ENCODE measurements at places on chromosomes 6 and 20.

DNA sequence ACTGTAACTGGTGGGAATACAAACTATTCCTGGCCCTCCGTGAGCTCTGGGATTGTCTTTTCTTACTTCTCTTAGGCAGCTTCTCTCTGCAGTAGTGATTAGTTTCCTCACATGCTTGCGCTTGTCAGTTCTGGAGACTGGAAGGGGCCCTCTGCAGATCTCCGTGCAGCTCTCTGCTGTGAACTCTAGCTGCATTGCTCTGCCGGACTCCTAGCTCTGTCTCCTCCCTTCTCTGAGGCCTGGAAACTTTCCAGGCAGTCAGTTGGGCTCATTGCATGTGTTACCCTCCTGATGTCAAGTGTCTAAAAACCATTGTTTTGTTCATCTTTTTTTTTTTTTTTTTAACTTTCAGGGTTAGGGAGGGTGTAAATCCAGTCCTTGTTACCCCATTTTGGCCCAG is 102.3 kb downstream of the CTNNBL1 start:
- no peak for DNase-seq

DNA sequence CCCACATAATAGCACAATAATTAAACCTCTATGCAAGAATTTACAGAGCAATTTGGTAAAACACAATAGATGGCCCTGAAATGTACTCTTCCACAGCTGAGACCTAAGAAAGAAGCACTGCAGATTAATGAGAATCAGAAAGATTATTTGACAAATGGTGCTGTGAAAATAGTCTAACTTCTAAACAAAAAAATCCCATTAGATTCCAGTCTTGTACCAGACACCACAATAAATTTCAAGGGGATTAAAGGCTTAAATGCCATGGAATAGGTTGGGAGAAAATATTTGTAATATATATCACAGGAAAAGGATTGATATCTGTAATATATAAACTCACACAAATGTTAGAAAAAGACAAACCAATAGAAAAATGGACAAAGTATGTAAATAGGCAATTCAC is 14.4 kb downstream of the TMEM244 start:
- no peak for DNase-seq

DNA sequence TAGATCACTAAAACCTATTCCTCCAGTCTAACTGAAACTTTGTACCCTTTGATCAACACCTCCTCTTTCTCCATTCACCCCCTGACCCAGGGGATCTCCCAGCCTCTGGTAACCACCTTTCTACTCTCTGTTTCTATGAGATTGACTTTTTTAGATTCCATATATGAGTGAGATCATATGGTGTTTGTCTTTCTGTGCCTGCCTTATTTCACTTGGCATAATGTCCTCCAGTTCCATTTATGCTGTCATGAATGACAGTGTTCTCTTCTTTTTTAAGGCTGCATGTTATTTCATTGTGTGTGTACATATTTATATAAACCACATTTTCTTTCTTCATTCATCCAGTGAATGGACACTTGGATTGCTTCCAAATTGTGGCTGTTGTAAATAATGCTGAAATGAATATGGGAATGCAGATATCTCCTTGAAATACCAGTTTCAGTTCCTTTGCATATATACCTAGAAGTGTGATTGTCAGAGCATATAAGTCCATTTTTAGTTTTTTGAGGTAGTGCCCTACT is 57.7 kb downstream of the DHX35 start:
- no peak for DNase-seq

DNA sequence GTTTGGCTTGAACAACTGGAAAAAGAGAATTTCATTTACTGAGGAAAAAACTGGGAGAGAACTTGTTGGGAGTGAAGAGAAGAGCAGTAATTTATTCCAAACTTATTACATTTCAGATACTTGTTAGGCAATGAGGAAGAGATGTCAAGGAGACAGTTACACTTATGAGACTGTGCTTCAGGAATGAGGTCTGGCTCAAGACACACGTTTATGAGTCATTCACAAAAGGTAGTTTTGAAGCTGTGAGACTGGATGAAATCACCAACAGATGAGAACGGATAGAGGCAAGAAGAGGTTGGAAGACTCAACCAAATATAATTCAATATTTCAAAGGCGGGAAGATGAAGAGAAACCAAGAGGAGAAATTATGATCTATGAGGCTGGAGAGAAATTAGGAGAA is 70.6 kb upstream of the DEFB112 start:
- DNase-seq: no peak

DNA sequence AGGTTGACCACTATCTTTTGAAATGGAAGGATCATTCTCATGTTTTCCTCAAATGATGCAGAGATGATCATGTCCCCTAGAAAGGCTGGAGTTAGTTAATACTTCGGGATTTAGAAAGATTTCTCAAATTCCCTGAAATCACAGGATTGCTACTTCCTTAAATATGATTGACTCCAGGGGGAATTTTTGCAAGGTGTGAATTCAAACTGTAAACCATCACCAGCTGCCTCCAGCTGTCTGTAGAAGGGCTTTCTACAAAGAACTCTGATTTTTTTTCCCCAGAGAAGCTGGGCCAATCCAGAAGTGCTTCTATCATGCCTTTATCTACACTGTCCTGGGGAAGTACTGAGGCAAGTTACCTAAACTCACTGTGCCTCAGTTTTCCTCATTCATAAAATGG is 114.5 kb downstream of the EDN1 start:
- no peak for DNase-seq

DNA sequence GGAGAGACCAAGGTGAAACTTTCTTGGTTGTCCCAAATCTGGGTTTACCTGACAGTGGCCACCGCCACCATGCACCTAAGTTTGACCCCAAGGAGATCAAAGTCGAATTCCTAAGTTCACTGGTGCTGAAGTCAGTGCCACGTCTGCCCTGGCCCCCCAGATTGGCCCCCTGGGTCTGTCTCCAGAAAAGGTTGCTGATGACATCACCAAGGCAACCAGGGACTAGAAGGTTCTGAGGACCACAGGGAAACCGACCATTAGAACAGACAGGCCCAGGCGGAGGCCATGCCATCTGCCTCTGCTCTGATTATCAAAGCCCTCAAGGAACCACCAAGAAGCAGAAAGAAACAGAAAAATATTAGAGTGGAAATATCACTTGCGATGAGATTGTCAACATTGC is 91.2 kb downstream of the DLL1 start:
- no peak for DNase-seq

GRCh38 chr20:37257988-37258387 is 3.6 kb downstream of the GHRH start:
- no peak for DNase-seq

GRCh38 chr20:37500311-37500710 is 20.7 kb upstream of the NNAT start:
- DNase-seq: no peak

- no peak for DNase-seq
These were observed 3.5 kb upstream of the MOCS1 start for GRCh38 chr6:39937686-39938333.

- DNase-seq: no peak
These were observed 103.4 kb upstream of the FRMD1 start for GRCh38 chr6:168182366-168182765.

- no peak for DNase-seq
These were observed 129.4 kb downstream of the CDH26 start for GRCh38 chr20:60087563-60088105.

DNA sequence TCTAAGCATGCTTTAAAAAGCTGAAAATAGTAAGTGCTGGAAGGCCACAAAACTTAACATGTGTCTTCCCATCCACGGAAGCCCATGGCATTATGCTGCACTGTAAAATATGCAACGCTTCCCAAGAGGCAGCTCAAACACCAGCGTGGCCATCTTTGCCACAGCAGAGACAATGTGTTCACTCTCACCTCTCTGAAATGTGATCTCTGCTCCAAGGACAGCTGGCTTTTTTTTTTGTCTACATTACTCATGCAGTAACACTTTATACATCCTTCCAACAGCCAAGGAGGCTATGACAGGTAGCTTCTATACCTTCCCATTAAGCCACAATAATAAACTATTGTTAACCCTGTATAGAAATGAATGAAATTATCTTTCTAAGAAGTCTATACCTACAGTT is 49.2 kb downstream of the BLOC1S5 start:
- no peak for DNase-seq

- no peak for DNase-seq
These were observed 10.0 kb downstream of the HINT3 start for GRCh38 chr6:125966569-125966968.

DNA sequence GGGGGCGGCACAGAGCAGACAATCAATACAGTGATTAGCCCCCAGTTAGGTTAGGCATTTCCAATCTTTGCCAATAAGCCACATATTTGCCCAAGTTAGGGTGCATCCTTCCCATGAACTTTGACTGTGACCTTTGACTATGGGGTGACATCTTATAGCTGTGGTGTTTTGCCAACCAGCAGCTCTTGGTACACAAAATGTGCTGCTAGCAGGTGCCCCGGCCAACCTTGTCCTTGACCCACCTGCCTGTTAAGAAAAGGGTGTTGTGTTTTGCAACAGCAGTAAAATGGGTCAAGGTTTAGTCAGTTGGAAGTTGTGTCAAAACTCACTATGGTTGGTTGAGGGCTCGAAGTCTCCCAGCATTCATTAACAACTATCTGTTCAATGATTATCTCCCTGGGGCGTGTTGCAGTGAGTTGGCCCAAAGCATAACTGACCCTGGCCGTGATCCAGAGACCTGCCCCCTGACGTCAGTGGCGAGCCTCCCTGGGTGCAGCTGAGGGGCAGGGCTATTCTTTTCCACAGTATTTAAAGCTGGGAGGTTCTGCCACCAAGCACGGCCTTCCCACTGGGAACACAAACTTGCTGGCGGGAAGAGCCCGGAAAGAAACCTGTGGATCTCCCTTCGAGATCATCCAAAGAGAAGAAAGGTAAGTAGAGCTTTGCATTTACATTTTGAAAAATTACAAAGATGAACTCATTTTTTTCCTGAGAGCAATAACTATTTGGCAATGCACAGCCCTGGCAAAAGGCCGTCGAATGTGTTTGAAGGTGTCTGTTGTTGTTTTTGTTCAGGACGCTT is at the start of gene PCK1:
TSS of gene PCK1 (plus strand) at position 557 of the 802 bp plus-strand sequence. CDS start 302 bp downstream, outside the sequence.
- no peak for DNase-seq

DNA sequence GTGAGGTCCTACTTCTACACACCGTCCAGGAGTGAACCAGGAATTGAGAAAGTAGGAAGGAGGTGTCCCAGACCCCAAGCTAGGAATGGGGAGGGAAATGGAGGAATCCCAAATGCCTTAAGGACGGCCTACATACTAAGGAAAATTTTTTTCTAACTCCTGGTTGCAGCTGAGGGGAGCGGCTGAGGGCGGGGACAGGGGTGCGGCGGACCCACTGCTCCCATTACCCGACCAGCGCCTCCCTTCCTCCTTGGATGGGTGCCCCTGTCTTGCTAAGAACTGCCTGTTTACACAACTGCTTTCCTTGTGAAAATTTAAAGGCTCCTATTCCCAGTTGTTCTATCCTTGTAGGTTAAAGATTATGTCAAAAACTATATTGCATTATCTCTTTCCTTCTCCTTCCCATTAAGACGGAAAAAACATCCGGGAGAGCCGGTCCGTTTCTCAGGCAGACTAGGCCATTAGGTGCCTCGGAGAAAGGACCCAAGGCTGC is 699 bp upstream of the HSPA1B start:
- no peak for DNase-seq

GRCh38 chr20:31968291-31969126 is 558 bp downstream of the XKR7 start:
- peak; percentile 49 for DNase-seq

DNA sequence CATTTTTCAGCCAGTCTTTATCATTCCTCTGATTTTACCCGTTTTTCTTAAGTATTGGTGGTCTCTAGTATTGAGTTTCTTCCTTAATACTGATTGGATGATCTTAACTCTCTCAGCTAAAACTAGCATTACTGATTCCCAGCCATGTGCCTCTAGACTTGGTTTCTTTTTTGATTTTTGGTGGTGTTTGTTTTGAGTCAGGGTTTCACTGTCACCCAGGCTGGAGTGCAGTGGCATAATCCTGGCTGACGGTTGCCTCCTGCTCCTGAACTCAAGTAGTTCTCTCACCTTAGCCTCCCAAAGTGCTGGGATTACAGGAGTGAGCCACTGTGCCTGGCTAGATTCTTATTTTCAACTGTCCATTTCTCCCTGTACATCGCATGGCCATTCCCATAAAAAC is 24.9 kb downstream of the DPPA5 start:
- no peak for DNase-seq

DNA sequence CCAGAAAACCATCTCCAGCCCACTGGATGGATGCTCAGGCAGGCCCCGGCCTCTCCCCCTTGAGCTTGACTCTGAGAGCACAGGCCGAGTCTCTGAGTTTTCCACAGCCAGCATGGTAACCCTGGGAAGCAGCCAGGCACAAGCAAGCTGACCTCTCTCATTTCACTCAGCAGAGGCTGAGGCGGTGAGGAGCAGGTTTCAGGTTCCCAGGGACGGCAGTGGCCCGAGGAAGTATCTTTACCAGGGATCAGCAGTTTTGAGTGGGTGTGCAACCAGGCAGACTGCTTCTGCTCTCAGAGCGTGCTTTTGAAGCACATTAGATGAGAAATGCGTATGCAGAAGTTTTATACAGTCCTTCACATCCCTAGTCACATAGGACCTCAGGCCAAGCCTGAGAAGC is 12.6 kb downstream of the HCK start:
- no peak for DNase-seq

DNA sequence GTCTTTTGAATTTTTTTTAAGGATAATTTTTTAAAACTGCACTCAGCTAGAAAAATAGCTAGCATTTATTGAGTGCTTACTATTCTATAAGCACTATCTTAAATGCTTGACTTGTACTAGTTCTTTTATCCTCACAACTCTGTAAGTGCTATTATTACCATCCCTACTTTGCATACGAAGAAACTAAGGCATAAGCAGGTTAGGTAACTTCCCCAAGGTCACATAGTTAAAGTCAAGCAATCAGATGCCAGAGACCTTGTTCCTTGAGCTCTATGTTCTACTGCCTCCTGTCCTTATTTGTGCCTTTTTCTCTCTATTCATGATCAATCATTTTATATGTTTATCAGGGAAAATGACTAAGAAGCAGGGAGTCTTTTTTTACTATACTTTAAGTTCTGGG is 65.0 kb downstream of the GCLC start:
- DNase-seq: no peak

GRCh38 chr6:45801471-45802289 is 214.0 kb downstream of the CLIC5 start:
- no peak for DNase-seq

GRCh38 chr6:129749749-129750120 is 39.8 kb upstream of the ARHGAP18 start:
- DNase-seq: no peak

GRCh38 chr6:166540631-166541331 is 45.7 kb downstream of the RAMACL start:
- DNase-seq: peak; percentile 60

DNA sequence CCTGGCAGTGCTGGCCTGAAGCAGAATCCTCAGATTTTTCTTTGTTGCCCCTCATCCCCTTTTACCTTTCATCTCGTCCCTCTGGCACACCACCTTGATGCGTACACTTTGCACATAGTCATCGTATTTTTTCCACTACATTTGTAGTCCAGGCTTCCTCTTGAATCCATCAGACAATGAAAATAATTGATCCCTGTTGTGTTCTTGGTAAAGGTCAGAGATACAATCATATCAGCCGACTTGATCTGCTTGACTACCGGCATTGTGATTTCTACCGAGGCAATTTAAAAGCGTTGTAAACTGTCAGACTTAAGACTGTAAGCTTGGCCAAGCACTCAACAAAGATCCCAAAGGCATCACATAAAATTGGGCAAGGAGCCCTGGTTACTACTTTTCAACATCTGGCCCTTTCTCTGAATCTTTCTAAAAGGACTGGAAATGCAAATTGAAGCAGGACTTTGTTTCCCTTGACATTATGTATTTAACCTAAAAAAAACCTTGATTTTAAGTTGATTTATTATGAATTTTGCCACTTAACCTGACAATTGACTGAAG is 512.6 kb downstream of the LMBRD1 start:
- DNase-seq: no peak

Data from stimulated activated CD4-positive, alpha-beta T cell treated with anti-CD3 and anti-CD28 coated beads, Interleukin-2, amount 100 ng/mL, for 4 hours (primary cell).